CD8-positive, alpha-beta memory T cell (primary cell): ENCODE measurements at places on chromosomes 6 and 20.

- H3K4me1 ChIP-seq: peaks cover 6% of the 10 kb centered on the region
- no peak for DNase-seq
- no peaks in the 10 kb centered on the region for H3K27me3 ChIP-seq
- H3K36me3 ChIP-seq: no peaks in the 10 kb centered on the region
- H3K27ac ChIP-seq: no peak overlapping the region
Measured at GRCh38 chr6:142332393-142333098, 30.7 kb downstream of the ADGRG6 start.

DNA sequence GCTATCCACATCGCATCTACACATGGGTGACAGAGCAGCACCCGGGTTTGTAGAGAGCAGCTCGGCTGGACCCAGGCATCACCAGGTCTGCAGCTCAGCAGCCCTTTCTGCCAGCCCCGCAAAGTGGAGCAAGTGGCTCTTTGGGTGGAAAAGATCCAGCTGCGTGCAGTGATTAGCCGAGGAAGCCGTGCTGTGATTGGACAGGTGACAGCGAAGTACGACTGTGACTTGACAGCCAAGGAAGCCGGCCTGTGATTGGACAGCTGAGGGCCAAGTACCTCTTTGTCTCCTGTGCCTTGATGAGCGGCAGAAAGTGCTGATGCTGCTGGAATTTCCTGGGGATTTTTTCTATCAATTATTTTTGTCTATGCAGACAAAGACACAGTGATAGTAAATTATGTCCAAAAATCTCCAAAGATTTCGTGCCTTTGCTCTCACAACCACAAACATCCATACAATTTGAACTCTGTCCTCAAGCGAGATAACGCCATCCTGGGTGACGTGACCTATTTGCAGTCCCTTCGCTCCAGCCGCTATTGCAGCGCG lies 62.3 kb upstream of the GPR31 start:
- no peaks in the 10 kb centered on the region for H3K27me3 ChIP-seq
- no peak overlapping the region for H3K27ac ChIP-seq
- no peak for DNase-seq
- no peaks in the 10 kb centered on the region for H3K36me3 ChIP-seq

- no peak overlapping the region for H3K27ac ChIP-seq
- H3K4me1 ChIP-seq: no peaks in the 10 kb centered on the region
- H3K36me3 ChIP-seq: no peaks in the 10 kb centered on the region
- no peaks in the 10 kb centered on the region for H3K27me3 ChIP-seq
Measured at GRCh38 chr6:109306733-109307132, 75.5 kb downstream of the CD164 start.

GRCh38 chr6:167576828-167577503 lies 249.7 kb upstream of the AFDN start:
- H3K4me1 ChIP-seq: no peaks in the 10 kb centered on the region
- no peak for DNase-seq
- no peak overlapping the region for H3K4me3 ChIP-seq
- no peak overlapping the region for H3K27ac ChIP-seq
- no peaks in the 10 kb centered on the region for H3K36me3 ChIP-seq

DNA sequence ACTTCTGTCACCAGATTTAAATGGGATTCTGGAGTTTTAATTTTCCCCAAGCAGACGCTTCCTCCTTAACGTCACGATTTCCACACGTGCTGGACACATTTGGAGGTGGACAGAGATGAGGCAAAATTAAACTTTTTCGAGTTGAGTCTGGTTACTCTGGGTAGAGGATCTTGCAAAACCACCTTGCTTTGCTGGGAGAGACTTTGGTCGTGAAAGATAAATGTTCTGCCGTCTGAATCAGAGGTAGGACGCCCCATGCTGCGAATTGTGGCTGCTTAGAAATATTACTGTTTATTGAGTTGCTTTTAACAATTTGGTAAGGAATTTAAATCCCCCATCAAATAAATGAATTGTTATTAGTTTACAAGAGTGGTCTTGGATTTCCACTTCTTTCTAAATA lies 46.8 kb downstream of the CTCFL start:
- H3K36me3 ChIP-seq: no peaks in the 10 kb centered on the region
- H3K27me3 ChIP-seq: no peaks in the 10 kb centered on the region
- H3K27ac ChIP-seq: no peak overlapping the region

GRCh38 chr6:41777551-41778285 lies 2.0 kb downstream of the FRS3 start:
- H3K4me1 ChIP-seq: peaks cover 13% of the 10 kb centered on the region
- no peaks in the 10 kb centered on the region for H3K27me3 ChIP-seq
- H3K36me3 ChIP-seq: peaks cover 18% of the 10 kb centered on the region
- DNase-seq: no peak
- H3K27ac ChIP-seq: no peak overlapping the region

DNA sequence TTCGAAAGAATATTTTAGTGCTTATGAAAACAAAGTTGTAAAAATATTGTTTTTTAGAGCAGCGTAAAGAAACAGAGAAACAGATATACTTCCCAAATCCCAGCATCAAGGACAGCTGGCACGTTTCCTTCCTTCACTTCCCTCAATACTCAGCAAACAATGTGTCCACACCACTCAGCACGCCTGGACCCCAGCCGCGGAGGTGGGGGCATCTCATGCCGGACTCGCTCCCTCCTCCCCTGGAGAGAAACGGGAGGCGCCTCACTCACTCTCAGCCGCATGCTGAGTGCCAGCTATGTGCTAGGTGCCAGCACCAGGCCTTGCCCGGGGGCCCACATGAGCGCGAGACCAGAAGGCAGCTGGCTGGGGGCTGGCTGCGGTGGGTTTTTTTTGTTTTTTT lies 34.7 kb downstream of the SLC2A4RG start:
- H3K27me3 ChIP-seq: no peaks in the 10 kb centered on the region
- H3K27ac ChIP-seq: no peak overlapping the region
- H3K36me3 ChIP-seq: no peaks in the 10 kb centered on the region
- no peak overlapping the region for H3K4me3 ChIP-seq
- no peaks in the 10 kb centered on the region for H3K4me1 ChIP-seq

GRCh38 chr6:37988696-37989095 lies 169.2 kb downstream of the ZFAND3 start:
- H3K27me3 ChIP-seq: no peaks in the 10 kb centered on the region
- H3K4me3 ChIP-seq: no peak overlapping the region
- DNase-seq: no peak
- peaks cover 21% of the 10 kb centered on the region for H3K4me1 ChIP-seq
- H3K27ac ChIP-seq: no peak overlapping the region

DNA sequence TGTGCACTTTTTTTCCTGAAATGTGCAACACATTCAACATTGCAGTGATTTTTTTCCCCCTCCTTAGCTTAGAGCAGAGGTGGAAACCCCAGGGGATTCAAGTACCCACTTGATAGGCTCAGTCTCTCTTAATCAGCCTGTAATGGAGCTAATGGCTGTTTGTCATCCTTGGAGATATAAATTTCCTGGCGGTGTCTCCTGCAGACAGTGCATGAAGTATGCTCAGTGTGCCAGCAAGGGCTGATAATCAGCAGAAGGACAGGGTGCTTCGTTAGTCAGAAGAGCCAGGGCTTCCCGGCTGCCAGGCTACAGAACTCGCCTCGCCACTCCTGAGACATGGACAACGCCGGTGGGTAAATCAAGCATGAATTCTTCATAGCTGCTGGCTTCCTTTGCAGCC lies 69.8 kb upstream of the PHACTR2 start:
- H3K36me3 ChIP-seq: no peaks in the 10 kb centered on the region
- H3K4me1 ChIP-seq: no peaks in the 10 kb centered on the region
- no peak for DNase-seq
- no peak overlapping the region for H3K27ac ChIP-seq

DNA sequence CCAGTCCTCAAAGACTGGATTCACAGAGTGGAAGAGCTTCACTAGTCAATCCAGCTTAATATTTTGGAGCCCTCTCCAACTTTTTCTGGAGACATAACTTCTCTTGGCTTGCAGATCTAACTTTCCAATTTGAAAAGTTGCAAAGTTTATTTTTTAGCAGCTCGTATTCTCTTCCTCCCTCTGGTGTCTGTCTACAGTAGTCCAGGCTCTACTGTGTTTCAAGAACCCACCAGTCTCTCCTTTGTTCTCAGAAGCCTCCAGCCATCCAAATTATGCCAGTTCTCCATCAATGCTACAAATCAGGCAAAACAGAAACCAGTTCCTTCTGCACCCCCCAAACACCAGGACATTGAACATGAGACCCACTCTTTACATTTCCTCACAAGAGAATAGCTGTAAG lies 376.1 kb upstream of the OPRM1 start:
- no peaks in the 10 kb centered on the region for H3K36me3 ChIP-seq
- no peaks in the 10 kb centered on the region for H3K27me3 ChIP-seq
- no peak overlapping the region for H3K4me3 ChIP-seq
- no peak for DNase-seq
- H3K4me1 ChIP-seq: no peaks in the 10 kb centered on the region

GRCh38 chr6:53461696-53462095 lies 83.2 kb downstream of the GCLC start:
- H3K27ac ChIP-seq: no peak overlapping the region
- H3K4me1 ChIP-seq: no peaks in the 10 kb centered on the region
- DNase-seq: no peak
- no peaks in the 10 kb centered on the region for H3K27me3 ChIP-seq
- no peaks in the 10 kb centered on the region for H3K36me3 ChIP-seq

GRCh38 chr6:32188381-32189068 lies 1.5 kb downstream of the PBX2 start:
- H3K4me3 ChIP-seq: peak overlapping the region; percentile 74
- no peak for DNase-seq
- peaks cover 44% of the 10 kb centered on the region for H3K4me1 ChIP-seq
- H3K27me3 ChIP-seq: no peaks in the 10 kb centered on the region

DNA sequence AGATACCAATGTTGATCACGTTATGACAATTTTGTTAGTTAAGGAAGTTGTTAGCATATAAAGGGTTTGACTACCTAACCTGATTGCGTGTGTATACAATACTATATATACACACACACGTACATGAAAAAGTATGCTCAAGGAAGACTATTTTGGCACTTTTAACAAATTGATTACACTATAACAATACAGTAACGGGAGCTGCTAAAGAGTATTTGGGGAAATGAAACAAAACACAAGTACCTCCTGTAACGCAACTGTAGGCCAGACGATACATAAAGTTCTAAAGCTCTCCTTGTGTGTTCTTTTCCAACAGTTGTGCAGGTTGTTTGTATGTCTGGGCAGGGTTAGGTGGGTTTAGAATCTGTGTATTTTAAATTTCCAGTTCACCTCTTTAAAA lies 98.7 kb downstream of the PLEKHG1 start:
- H3K27ac ChIP-seq: no peak overlapping the region
- DNase-seq: no peak
- no peaks in the 10 kb centered on the region for H3K27me3 ChIP-seq
- no peaks in the 10 kb centered on the region for H3K4me1 ChIP-seq
- no peaks in the 10 kb centered on the region for H3K36me3 ChIP-seq

- no peaks in the 10 kb centered on the region for H3K36me3 ChIP-seq
- no peak overlapping the region for H3K27ac ChIP-seq
- no peak overlapping the region for H3K4me3 ChIP-seq
- no peaks in the 10 kb centered on the region for H3K27me3 ChIP-seq
Measured at GRCh38 chr6:21375151-21376116, 218.1 kb upstream of the SOX4 start.

DNA sequence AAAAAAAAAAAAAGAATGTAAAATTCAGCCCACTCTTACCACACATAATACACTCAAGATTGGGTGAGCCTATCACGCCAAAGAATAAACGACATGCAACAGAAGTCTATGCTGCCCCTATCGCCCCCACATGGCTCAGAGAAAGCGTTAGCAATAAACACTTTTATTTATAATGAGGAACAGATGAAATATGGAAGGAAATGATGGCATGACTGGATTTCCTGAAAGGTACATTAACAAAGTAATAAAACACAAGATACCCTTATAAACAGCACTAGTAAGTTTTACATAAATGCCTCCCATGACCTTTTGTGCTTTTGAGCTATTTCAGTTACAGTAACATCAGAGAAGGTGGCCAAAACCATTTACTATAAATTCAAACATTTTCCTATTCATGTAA lies 71.4 kb upstream of the SCAF8 start:
- no peak overlapping the region for H3K4me3 ChIP-seq
- no peaks in the 10 kb centered on the region for H3K36me3 ChIP-seq
- no peaks in the 10 kb centered on the region for H3K27me3 ChIP-seq

DNA sequence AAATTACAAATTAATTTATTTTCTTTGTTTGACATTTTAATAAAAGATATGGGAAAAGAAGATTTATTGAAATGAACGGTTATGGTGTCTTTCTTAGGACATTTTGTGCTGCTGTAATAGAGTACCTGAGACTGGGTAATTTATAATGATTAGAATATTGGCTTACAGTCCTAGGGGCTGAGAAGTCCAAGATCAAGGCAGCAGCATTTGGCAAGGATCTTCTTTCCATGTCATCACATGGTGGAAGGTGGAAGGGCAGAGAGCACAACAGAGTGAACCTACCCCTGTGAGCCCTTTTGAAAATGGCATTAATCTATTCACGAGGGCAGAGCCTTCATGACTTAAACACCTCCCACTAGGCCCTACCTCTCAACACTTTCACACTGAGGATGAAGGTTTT lies 75.7 kb upstream of the LTV1 start:
- no peaks in the 10 kb centered on the region for H3K4me1 ChIP-seq
- no peaks in the 10 kb centered on the region for H3K27me3 ChIP-seq
- H3K27ac ChIP-seq: no peak overlapping the region
- H3K4me3 ChIP-seq: no peak overlapping the region
- no peak for DNase-seq

DNA sequence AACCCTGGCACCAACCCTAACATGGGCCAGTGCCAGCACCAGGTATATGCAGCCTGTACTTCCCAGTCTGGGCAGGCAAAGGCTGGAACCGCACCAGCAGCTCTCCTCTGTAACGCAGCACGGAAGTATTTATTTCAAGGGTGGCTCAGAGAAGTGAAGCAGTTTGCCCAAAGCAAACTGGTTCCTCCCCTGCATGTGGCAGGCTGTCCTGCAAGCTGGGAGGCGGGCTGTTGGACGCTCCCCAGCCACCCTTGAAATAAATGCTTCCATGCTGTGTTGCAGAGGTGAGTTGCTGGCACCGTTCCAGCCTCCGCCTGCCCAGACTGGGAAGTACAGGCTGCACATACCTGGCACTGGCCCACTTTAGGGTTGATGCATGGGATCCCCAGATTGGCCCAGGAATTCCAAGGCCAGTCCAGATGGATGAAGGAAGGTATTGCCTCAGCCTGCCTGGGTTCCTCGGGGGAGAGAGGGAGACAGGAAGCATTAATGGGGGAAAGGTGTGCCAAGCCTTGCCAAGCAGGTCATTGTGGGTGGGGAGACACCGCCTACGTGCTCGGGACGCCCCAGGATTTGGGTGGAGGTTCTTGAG lies 49.8 kb downstream of the PPARD start:
- H3K4me3 ChIP-seq: no peak overlapping the region
- H3K36me3 ChIP-seq: no peaks in the 10 kb centered on the region
- H3K27ac ChIP-seq: no peak overlapping the region
- no peaks in the 10 kb centered on the region for H3K27me3 ChIP-seq

- H3K4me1 ChIP-seq: no peaks in the 10 kb centered on the region
- peaks cover 3% of the 10 kb centered on the region for H3K27me3 ChIP-seq
- no peaks in the 10 kb centered on the region for H3K36me3 ChIP-seq
Measured at GRCh38 chr20:19205981-19206396, 6.5 kb upstream of the SLC24A3 start.

DNA sequence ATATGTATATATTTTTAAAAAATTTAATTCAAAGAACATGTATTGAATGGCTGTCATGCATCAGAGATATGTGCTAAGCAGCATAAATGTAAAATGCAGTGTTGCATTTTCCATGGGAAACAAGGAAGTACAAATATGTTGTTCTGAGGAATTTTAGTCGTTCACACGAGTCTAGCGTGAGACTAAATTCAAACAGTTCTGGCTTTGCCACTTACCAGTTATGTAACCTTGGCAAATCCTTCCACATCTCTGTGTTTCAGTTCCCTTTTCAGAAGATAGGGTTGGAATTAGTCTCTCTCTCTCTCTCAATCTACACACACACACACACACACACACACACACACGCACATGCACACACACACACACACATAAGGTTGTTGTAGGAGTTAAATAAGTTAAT lies 305.4 kb downstream of the UTRN start:
- no peak overlapping the region for H3K27ac ChIP-seq
- no peak overlapping the region for H3K4me3 ChIP-seq
- H3K27me3 ChIP-seq: no peaks in the 10 kb centered on the region
- no peak for DNase-seq
- H3K36me3 ChIP-seq: no peaks in the 10 kb centered on the region
